NCI-H446 treated with DMSO at 0.1 percent for 48 hours (cell line): ENCODE measurements at places on chromosomes 11 and 22.

- peak; percentile 94 for DNase-seq
These were observed 129.5 kb upstream of the TBCEL start for GRCh38 chr11:120894202-120894985.

GRCh38 chr11:128862406-128862805 lies 4.7 kb downstream of the KCNJ1 start:
- DNase-seq = no peak

- no peak for DNase-seq
These were observed 23.8 kb downstream of the CD44 start for GRCh38 chr11:35162745-35163144.

GRCh38 chr11:68044898-68045351 lies 6.1 kb downstream of the TCIRG1 start:
- no peak for DNase-seq

DNA sequence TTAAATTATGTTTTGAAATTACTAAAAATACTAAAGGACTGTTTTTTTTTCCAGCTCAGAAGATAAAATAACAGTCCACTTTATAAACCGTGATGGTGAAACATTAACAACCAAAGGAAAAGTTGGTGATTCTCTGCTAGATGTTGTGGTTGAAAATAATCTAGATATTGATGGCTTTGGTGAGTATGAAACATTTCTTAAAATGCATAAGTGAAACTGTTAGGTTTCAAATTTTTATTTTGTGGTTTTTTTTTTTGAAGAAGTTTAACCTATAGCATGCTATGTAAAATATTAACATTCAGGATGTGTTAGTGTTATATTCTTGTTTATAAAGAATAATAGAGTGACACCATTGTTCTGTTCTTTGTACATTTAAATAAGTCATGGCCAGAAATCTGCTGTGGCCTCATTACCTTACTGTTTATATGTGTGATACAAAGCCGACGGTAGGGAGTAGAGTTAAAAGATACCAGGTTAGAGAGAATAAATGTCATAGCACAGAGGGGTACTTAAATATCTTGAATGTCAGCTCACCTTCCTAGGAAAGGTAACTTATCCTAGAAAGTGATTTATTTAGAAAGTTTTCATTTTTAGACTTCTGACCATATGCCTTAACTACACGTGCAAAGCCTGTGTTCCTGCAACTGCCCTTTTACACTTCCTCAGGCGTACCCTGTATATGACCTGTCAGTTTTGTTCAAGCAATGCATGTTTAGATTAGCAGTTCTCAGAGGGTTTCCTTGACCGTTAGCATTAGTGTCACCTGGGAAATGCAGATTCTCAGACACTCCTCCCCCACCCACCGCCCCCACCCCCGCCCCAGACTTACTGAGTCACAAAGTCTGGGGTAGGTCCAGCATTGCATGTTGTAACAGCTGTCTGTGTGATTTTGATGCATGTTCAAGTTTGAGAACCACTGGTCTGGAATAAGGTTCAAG lies 6.3 kb downstream of the FDX1 start:
- no peak for DNase-seq

- no peak for DNase-seq
These were observed 11.2 kb upstream of the CTSD start for GRCh38 chr11:1774886-1775285.

- DNase-seq = no peak
These were observed 18.5 kb downstream of the KRTAP5-5 start for GRCh38 chr11:1647901-1648652.

GRCh38 chr22:33922349-33922681 lies 2.0 kb upstream of the LARGE1 start:
- no peak for DNase-seq

DNA sequence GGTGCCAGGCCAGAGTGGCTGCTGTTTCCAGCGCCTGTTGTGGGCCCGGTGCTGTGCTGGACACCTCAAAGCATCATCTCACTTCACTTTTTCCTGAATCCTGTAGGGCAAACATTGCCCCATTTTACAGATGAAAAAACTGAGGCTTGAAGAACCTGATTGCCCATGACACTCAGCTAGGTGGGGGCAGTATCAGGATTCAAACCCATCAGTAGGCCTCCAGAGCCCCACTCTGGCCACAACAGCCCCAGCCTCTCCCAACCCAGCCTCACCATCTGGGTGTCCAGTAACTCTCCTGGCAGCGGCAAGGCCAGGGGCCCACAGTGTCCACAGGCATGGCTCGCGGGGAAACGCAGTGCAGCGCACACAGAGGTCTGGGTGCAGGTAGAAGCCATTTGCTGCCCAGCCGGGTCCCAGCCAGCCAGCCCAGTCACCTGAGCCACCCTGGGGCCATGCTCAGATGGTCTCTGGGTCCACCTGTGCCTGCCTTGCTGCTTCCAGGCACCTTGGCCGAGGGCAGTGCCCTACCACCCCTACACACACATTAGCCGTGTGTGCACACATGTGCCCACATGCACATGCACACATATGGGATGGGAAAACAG lies 11.5 kb downstream of the SLC22A12 start:
- no peak for DNase-seq

DNA sequence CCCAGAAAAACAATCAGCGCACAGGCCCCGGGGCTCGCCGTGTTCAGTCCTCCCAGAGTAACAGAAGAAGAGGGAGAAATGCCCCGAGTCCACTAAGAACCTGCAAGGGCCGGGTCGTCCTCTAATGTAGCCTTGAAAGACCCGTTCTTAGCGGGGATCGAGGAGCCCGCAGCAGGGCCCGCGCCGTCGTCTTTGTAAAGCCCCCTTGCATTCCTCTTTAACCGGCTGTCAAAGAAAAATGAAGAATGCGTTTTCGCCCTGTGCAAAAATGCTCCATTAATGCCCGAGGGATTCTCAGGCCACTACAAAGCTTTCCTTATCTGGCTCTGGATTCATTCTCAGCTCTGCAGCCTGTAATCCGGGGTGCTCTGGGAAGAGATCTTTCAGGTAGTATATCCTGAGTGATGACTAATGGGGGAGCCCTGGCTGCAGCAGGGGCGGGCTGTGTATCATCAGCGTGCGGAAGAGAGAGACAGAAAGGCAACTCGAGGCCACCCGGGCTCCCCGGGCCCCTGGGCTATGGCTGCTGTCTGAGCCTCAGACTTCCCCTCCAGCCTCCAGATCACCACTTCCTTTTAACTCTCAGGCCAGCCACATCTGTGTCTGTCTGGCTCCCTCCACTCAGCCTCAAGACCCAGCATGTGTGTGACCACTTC lies 78.2 kb downstream of the FBLN1 start:
- no peak for DNase-seq

DNA sequence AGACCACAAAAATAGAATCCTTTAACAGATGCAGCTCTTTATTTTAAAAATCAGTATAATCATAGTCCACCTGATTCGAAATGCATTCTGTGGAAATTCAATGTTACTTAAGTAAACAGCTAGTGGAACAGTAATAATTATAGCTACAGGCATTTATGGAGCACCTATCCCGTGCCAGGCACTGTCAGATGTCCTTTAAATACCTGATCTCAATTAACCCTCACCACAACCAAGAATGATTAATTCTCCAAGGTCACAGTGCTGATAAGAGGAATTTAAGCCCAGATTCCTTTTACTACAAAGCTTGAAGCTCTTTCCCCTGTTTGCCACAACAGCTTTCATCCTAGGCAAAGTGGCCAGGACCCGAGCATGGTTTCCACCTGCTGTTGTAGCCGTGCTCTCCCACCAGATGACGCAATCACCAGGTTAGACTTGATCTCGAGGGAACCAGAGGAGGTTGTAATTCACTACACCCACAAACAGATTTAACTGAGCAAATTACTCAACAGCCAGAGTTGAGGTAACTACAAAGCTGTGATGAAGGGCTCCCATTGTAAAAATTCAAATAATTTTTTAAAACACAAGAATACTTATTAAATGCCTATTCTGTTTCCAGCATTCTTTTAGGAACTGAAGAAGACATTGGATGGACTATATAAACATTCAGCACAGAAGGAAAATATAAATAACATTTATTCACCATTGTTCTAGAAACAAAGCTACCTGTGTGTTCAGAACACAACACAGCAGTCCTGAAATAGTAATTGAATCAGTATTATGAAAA lies 10.3 kb downstream of the PRDM10 start:
- no peak for DNase-seq

DNA sequence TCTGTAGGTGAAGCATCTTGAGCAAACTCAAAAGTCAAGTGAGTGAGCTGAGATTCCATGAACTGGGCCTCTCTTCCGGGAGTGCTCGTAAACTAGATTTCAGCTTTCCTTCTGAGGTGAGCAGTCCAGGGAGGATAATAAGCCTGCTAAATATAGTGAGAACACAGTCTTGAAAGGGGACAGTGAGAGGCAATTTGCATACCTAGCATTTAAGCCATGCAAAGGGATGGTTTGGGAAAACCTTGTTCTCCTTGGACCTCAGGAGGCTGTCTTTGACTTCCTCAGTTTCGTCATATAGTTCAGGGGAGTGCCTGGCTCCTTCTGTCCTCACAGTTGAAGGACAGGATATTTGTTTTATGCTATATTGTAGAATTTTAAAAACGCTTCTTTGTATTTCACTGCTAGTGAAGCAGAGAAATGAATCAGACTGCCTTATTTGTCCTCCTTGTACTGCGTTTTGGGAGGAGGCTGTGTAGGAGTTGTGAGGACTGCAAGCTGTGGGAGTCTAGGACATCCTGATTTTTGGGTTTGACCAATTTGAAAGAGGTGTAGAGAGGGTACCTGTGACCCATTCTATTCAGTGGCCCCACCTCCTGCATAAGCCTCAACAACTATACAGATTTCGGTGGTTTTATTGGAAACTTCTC lies 11.0 kb upstream of the SORL1-AS1 start:
- DNase-seq = no peak

- no peak for DNase-seq
These were observed 99.5 kb downstream of the CASP12 start for GRCh38 chr11:104798789-104799188.

GRCh38 chr11:130278151-130278550 lies 36.6 kb downstream of the ZBTB44 start:
- DNase-seq = no peak
